ENCODE measurements at places on chromosomes 16 and 17.
A peak's percentile ranks its signal among the peaks of the same experiment; 100 is the strongest.

DNA sequence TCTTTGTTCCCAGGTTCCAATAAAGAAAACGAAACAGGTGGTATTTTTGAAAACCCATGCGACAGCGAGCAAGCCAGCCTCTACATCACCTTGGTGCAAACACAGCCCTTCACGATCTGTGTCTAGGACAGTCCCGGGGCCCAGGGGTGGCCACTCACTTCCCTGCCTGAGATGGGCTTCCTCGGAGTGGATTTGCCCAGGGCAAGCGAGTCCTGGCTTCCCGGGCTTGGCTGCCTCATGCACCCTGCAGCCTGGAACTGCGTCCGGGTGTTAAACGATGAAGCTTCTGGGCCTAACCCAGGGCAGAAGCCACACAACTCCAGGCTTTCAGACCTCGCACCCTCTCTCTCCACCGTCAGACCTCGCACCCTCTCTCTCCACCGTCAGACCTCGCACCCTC, 66.0 kb downstream of the RPH3AL start:
- no peak for DNase-seq

DNA sequence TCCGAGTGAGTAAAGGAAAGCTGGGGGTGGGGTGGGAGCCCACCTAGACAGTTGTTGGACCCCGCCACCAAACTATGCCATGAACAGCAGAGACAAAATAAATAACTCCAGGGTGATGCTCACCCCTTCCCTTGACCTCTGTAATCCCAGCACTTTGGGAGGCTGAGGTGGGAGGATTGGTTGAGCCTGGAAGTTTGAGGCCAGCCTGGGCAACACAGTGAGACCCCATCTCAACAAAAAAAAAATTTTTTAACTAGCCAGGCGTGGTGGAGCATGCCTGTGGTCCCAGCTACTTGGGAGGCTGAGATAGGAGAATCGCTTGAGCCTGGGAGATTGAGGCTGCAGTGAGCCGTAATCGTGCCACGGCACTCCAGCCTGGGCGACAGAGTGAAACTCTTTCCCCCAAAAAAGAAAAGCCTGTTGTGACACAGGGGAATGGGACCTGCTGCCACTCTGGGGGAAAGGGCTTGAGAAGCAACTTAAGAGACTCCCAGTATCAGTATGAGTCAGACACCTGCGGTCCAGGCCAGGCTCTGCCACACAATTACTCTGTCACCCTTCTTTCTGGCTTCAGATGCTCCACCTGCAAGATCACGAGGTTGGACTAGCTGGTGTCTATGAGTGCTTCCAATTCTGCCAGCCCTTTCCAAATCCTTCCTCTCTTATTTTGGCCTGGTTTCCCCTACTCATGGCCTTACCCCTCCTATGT, 5.0 kb downstream of the SGCA start:
- no peak for DNase-seq

DNA sequence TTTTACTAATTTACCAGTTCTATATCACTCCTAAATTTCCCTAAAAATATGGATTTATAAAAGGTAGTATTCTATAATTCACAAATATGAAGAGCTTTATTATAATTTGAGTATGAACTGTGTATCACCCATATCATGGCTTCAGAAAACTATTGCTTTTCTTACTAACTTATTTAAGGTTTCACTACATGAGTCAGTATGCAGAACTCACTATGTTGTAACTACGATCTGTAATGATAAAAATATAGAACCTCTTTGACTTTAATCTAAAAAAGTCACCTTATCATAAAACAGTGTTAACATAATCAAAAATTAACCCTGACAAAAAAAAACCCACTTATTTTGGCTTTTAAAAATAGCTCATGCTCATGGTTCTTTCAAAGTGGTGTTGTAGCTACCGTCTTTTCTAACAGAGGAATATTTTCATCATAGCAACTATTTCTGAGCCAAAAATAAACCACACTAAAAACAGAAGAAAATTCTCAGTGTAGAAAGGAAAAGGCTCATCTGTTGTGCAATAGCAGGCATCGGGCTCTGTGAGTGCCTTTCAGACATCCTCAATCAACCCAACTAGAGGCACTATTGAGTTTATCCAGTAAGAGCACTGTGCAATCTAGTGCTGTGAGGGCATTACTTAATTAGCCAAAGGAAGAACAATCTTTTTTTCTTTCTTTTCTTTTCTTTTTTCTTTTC, 42.1 kb downstream of the ITGAM start:
- peak; percentile 86 for DNase-seq

DNA sequence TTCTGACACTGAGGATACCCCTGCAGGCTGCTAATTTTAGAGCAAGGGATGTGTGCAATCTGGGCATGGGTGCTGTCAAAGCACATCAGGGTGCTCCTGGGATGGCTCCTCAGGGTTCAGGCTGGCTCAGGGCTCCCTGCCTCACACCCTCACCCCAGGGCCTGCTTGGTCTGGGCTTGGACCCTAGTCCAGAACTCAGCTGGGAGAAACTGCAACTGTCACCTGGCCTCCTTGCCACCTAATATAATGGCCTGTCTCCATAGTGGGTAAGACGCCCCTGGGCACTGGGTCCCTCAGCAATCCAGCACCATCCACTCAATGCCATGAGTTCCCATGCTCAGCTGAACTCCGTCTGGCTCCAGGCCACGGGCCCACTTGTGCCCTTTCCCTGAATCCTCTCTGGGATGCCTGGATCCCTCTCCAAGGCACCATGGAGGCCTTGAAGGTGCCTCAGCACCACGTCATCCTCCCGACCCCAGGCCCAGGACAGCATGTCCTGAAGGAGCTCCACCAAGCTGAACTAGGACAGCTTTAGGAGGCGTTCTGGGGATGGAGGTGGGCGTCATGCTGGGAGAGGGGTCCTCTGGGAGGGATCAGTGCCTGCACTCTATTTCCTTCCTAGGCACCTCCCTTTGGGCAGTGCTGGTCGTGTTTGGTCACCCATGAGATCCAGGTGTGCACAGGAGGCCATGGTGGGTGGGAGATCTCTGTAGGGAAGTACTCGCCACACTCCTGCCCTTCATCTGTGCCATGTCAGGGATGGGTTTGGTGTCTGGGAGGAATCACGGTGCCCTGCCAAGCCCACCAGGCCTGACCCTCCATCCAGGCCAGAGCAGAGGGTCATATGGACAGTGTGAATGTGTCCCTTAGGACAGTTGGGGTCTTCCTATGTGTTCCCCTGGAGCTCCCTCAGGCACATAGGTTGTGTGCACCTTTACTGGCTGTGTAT, 1688.4 kb downstream of the TP53TG3F start:
- DNase-seq, result no peak

DNA sequence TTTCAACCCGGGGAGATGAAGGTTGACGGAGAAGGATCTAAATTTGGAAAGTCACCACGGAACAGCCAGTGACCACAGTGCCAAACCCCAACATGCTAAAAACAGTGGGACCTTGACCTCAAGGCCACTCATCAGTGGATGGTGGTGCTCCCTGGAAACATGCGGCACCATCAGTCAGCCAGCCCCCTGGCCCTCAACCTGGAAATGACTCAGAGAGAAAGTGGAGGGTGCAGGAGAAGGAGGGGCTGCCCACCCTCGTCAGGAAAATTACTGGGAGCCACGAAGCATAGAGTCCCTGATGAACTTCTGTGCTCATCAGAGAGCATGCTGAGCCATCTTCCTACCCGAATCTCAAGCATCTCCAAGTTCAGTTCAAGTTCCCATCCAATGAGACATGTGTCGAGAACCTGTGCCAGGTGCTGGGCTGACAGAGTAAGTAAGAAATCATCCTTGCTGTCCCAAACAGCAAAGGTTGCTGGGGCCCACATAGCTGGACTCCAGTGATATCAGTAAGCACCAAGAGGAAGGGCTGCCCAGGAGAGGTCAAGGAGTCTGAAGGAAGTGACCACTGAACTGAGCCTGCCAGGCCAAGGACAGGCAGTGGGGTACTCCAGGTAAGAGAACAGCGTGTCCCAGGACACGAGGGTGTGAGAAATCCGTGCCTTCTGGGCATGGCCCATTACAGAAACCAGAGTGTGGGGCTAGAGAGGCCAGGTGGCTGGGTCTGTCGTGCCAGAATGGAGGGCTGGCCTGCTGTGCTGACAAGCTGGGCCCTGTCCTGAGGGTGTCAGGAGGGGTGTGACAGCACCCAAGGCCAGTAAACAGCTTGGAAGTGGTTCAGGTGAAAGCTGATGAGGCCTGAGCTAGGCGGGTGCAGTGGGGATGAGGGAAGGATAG, 5.2 kb downstream of the PECAM1 start:
- no peak for DNase-seq

DNA sequence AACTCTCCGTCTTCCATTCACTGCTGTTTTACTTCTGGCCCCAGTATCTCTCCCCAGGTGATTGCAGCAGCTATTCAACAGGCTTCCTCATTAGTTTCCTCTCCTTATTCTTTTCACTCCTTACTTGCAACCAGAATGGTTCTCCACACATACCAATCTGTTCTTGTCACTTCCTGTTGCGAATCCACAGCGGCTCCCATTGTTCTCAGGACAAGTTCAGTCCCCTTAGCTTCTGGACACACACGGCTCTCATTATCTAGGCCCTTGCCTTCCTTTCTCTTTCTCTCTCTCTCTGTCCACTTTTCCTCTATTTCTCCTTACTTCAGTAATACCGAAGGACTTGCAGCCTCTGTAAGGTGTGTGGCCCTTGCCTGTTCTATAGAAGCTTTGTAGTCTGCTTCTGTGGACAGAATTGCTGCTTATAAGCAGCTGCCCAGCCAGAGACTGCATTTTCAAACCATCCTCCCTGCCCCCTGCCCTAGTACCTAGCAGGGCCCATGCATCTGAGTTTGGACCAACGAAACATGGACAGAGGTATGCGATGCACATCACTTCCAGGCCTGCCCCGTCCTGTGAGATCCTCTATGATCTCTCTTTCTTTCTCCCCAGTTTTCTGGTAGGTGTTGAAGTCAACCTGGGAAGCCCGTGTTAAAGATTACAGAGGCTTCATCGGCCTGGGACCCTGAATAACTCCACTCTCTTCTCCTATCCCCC, 45.7 kb downstream of the VAT1L start:
- DNase-seq, result no peak

- DNase-seq, result no peak
Observed at GRCh38 chr17:80995131-80995530, 3.5 kb downstream of the CHMP6 start.

DNA sequence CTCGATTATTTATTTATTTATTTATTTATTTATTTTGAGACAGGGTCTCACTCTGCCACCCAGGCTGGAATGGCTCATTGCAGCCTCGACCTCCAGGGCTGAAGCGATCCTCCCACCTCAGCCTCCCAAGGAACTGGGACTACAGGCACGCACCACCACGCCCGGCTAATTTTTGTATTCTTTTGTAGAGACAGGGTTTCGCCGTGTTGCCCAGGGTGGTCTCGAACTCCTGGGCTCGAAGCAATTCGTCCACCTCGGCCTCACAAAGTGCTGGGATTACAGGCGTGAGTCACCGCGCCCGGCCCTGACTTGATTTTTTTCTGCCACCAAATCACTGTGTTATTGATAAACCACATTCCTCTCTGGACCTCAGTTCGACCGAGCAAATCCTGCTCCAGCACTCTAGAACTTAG, 758 bp upstream of the RPL23A start:
- DNase-seq, result no peak

GRCh38 chr17:67449845-67450755, 73.0 kb downstream of the PITPNC1 start:
- no peak for DNase-seq

DNA sequence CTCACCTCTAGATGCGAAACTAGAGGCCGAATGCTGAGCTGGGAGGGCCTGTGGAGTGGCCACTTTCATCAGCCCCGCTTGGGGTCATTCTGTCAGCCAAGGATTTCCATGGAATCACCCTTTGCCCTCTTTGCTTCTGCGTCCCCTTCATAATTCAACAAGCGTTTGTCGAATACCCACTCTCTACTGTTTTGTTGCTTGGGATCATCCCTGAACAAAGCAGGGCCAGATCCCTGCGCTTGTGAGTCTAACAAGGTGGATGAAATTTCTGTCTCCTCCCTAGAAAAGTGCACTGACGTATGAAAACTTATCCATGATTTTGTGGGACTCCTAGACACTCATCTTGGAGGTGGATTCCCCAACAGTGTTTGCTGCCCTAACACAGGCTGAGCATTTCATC, 3.3 kb upstream of the SLC12A3 start:
- no peak for DNase-seq

DNA sequence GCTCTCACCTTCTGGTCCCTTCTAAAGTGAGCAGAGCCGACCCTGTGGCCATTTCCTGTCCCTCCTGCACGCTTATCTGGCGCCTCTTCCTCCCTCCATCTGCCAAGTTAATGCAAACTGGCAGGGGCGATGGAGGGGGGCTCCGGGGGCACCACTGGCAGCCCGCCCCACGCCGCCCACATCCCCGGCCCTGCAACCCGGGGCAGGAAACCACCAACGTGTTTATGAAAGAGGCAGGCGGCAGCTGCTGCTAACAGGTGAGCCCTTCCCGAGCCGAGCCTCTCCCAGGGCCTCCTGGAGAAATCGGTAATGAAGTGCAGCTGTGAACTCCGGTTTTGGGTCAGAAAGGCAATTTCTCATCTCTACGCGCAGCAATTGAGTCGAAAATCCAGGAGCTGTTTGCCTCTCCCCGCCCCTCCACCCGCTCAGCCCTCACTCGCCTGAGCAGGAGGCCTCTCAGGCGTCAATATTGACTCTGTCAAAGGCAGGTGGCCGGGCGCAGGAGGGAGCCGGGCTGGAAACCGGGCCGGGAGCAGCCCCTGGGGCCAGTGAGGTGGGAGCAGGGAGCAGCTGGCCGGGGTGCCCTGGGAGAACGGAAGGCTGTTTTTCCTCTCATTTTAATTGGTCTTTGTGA, 164.4 kb upstream of the GSE1 start:
- peak; percentile 81 for DNase-seq

GRCh38 chr16:27722207-27722606, 172.3 kb downstream of the KATNIP start:
- DNase-seq, result no peak

GRCh38 chr16:14186795-14187221, 115.7 kb downstream of the MRTFB start:
- DNase-seq, result no peak

- no peak for DNase-seq
Observed at GRCh38 chr17:50498021-50498874, 10.0 kb upstream of the MYCBPAP start.

DNA sequence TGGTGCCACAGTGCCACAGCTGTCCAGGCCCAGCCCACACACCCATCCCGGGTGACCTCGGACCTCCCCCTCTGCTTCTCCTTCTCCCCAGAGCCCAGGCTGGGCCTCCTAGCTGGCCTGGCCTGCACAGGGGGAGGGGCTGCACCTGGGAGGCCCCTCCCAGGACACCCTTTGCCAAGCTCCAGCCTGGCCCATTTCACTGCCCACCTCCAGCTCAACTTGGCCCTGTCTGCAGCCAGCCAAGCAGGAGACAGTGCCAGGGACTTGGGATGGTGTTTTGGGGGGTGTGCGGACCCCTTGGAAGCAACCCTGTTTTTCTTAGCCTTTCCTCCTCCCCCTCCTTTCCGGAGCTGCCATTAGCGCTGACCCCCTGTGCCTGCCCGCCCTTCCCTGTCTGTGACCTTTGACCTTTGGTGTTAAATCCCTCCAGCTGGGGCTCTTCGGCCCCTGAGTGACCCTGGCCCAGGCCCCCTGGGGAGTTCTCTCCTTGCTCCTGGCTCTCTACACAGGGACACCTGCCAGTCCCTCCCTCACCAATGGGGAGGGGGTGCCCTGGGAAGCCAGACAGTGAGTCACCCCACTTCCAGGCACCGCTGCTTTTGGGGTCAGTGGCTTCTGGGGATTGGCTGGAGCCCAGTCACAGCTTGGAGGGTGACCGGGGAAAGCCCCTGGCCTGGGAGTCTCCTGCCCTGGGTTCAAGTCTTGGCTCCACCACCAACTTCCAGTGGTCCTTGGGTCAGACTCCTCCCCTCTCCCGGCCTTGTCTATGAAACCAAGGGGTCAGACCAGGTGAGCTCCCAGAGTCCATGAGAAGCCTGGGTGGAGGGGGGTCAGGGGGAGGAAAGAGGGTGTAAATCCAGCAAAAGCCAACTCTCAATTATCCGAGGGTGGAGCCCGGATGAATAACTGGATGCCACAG, 1.9 kb downstream of the GLIS2 start:
- no peak for DNase-seq

GRCh38 chr17:38873640-38874380, 4.0 kb downstream of the LASP1 start:
- no peak for DNase-seq
